ENCODE measurements at places on chromosomes 5 and 9. TPM values are rescaled to one million over a fixed set of nuclear protein-coding genes. Genes with fewer than 3 reads are reported as not detected.

Gene GRXCR2
- not detected for total RNA-seq

Gene CHSY3
- 0.16 TPM for total RNA-seq

Gene SYK
- total RNA-seq: 0.54 TPM

Gene DAPK1
- total RNA-seq: 15.1 TPM

Gene ERAP2
- total RNA-seq: 1.6 TPM

Gene STK32A
- total RNA-seq: 0.62 TPM

Gene COL23A1
- not detected for total RNA-seq

Gene PAEP
- 0.41 TPM for total RNA-seq

Gene APBA1
- 0.13 TPM for total RNA-seq

Gene FAM200C
- 1.5 TPM for total RNA-seq

Gene TMEM161B
- total RNA-seq: 9.0 TPM

Gene ERBIN
- total RNA-seq: 25.3 TPM

Gene DBN1
- total RNA-seq: 54.5 TPM

Gene PCDHB8
- 0.32 TPM for total RNA-seq

Gene ACSL6
- not detected for total RNA-seq

Gene PRR7
- total RNA-seq: 30.9 TPM

Gene CNTLN
- total RNA-seq: 5.7 TPM

Gene MCTP1
- total RNA-seq: 8.3 TPM

Data from A549 treated with GW870086 at 1 μM for 4 hours (cell line).